ENCODE measurements at places on chromosomes 7 and 10.

DNA sequence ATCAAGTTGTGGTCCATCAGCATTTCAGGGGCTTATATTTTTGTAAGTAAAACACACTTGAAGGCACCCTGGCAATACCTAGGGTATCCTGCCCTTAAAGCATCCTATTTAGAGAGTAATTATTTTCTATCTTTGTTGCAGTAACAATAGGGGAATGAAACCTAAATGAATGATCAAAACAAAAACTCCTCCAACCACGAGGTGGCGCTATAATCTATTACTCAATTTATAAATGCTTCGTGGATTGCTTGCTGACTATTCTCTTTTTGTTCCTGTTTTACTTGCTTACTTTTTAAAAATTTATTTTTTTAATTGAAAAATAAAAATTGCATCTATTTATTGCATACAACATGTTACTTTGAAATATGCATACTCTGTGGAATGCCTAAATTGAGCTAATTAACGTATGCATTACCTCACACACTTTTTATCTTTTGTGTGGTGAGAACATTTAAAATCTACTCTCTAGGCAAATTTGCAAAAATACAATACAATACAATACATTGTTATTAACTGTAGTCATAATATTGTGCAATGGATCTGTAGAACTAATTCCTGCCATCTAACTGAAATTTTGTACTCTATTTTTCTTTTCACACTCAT is 147.7 kb upstream of the BMPER start:
- no peak for DNase-seq

DNA sequence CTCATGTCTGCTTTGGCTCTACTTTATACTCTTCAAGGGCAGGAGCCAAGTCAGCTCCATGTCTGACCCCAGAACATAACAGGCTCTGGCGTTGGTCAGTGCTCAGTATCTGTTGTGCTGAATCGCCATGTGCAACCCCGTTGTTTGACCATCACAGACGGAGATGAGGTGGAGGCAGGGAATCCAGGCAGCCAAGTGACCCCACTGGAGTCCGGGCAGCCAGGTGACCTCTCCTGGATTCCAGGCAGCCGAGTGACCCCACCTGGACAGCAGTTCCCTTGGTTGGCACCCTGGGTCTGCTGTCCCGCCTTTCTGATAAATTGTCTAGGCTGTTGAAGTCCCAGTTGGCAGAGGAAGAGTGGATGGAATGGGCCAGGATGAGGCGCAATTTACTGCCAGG is 232.2 kb downstream of the TCERG1L start:
- DNase-seq: no peak

GRCh38 chr7:35727571-35727970 is 32.6 kb upstream of the HERPUD2 start:
- no peak for DNase-seq

DNA sequence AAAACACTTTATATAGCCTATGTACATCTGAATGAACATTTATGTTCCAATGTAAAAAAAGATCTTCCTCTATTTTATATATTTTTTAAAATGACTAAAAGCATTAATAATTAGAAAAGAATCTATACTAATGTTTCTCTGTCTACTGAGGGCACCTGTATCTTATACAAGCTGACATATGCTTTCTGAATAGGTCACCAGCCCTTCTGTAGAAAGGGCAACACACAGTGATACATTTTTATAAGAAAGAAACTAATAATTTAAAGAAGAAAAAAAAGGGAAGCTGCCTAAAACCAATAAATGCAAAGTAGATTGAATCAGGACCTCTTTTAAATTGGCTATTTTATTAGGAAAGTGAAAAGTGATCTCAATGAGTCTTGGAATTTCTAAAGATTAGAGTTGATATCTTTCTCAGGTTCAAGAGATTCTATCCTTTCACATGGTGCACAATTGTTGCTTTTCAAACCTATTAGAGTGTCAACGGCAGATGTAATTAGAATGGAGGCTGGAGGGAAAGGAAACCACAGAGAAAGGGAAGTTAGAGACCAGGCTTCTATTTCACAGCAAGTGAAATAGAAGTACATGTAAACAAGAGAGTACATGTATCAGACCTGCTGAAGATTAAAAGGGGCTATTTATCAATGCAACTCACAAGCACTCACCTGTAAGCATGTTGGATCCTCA is 6.3 kb downstream of the MTPN start:
- no peak for DNase-seq

GRCh38 chr7:158573310-158573709 is 14.3 kb downstream of the PTPRN2 start:
- no peak for DNase-seq

DNA sequence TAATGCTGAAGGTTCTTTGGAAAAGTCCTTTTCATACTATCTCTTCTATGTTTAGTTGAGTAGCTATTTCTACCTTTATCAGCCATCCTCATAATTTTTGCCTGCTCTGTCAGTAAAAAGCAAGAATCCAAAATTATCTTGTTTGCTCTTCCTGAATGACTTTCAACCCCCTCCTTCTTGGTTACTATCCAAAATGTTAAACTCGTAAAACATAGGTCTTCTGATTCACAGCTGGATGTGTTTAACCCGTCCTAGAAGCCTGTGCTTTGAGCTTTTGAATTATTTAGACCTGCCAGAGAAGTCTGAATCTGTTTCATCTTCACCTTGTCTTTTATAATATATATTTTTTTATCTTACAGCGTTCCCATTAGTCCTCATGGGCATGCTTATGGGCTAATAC is 136.4 kb upstream of the MDFIC start:
- DNase-seq: no peak

DNA sequence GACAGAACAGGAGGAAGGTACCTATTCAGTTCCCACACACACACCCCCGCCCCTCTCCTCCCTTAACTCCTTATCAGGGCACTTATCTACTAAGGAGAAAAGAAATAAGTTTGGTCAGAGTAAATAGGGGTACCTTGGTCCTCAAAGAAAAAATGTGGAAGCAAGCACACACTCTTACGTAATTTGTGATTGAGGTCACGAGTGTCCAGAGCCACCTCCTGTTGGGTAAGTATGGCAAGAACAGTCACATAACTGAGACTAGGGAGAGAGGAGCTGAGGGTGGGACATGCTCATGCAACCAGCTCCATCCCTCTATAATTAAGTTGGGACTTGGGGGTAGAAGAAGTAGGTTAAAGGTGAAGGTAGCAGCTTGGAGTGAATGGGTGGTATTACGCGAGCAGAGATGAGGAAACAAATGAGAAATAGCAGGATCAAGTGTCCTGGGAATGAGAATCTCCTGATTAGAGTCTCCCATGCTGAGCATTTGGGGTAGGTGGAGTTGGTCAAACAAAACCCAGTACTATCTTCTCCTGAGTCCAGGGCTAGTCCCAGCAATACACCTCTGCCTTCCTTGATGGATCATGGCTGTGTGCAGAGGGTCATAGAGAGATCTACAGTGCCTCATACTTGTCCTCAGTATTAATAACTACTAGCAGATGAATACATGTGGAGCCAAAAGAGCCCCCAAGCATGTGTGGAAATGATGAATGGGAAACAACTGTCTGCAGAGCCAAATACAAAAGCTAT is 77.1 kb downstream of the GSAP start:
- DNase-seq: no peak

GRCh38 chr7:69994886-69995542 is 396.7 kb downstream of the AUTS2 start:
- no peak for DNase-seq

Measured in SK-N-MC (cell line).